ENCODE measurements at places on chromosomes 5 and 9.

DNA sequence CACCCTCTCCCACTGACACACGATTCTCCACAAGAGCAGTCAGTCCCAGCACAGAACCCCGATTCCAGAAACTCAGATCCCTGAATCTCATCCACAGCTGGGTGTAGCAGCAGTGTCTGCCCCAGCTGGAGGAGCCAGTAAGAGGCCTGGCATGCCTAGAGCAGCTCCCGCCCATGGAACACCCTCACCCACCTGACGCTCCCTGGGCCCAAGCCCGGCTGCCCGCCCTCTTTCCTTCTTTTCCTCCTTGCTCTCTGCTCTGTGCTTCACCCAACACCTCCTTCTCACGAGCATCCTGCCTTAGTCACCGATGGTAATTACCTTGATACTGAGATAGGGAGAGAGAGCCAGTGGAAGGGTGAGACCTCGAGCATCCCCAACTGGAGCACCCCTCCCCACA, 8.7 kb downstream of the PCDH1 start:
- no peak for DNase-seq

DNA sequence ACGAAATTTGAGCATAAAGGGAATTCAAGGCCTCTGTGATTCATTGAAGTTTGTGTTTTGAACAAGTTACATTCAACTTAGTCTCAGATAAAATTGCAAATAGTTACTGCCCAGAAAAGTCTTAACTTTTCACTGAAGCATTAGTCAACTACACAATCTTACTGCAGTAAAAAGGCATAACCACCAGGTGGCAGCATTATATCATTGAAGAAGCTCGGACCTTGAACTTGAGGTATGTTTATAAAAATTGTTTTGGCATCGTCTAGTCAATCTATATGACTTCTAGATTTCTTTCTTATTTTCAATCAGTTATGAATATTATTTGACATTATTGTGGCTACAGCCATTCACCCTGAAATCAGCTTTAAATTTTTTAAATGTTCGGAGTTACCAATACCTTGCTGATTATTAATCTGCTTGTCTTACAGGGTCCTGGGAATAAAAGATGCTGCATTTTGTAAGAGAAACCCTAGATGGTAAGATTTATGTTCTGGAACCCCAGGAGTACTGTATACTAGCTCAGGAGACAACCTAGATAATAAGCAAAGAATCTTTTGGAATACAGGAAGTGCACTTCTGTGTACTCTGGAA, 83.9 kb upstream of the GRAMD2B start:
- no peak for DNase-seq

DNA sequence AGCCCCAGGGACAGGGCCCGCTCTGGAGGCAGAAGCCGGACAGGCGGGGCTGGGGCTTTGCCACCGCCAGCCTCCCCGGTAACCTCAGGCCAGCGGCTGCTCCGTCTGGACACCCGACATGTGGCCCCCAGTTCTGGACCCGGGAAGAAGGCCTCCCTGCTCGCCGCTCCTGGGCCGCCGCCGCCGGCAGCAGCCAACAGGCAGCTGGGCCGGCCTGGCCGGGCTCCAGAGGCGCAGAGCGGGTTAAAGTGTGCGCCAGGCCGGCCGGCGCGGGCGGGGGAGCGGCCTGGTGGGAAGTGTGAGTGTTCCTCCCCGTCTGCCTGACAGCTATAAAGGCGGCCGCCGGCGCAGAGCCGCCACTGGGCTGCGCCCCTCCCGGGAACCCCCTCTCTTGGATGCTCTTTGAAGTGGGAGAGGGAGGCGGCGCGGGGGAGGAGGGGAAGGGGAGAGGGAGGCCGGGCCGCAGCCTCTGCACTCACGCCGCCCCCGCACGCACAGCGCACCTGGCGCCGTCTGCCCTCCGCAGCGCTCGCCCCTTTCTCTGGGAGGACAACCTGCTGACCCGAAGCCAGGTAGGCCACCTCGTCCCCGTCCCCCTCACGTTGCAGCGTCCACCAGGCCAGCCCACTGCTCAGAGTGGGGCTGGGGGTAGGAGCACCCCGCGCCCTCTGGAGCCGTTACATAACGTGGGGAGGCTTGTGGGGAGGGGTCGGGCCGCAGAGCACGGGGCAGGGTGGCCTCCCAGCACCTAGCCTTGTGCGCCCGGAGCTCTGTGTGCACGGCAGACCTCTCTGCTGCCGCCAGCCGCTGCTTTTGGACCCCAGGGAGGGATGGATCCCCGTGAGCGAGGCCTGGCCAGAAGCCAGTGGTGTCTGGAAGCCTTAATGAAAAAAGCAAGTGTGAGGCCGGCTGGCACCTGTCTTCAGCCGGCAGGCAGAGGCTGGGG, at the start of gene ADAMTSL2:
Gene ADAMTSL2 (plus strand): TSS at position 359 of the 946 bp plus-strand sequence. CDS start 2,009 bp downstream, outside the sequence.
- peak; percentile 64 for DNase-seq

DNA sequence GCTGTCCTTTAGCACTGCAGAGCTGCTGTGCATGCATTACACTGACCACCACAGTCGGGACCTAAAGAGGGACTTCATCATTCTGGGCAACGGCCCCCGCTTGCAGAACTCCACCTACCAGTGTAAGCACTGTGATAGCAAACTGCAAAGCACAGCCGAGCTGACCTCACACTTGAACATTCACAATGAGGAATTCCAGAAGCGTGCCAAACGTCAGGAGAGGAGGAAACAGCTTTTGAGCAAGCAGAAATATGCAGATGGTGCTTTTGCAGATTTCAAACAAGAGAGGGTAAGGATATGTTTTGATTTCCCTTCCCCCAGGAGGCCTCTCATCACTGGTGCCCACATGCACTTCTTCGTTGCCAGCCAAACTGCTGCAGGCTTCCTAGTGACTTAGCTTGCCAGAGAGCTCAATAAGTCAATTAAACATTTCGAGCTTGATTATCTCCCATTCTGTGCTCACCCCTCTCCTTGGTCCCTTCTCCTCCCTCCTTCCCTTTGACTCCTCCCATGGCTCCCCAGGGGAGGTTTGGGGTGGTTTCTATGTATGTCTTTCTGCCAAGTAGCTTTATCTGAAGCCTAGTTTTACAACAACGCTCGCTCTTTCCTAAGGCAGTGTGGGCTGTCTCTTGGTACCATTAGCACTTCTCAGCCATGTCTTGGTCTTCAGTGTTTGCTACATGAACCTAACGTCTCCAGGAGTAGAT, 66.7 kb downstream of the ZNF462 start:
- DNase-seq = no peak

DNA sequence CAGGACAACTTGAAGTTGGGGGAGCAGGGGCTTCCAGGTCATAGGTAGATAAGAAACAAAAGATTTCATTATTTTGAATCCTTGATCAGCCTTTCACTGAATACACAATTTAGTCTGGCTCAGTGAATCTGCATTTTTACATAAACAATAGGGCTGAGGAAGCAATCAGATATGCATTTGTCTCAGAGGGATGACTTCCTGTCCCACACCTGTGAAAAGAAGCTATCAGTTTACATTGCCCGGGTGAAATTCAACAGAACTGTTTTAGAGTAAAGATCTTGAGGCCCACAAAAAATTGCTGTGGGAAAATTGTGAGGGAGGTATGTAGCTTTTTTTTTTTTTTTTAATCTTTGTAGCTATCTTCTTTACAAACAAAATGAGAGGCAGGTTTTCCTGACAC, 38.3 kb downstream of the DNAJB5 start:
- no peak for DNase-seq

DNA sequence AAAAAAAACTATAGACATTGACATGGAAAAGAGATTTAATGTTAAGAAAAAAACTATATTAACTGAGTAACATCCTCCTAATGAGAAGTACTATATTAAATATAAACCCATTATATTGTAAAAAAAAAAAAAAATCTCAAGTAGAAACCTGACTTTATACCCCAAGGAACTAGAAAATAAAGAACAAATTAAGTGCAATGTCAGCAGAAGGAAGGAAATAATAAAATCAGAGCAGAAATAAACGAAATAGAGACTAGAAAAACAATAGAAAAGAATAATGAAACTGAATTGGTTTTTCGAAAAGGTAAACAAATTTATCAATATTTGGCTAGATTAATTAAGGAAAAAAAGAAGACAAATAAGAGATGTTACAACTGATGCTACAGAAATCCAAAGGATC, 329.1 kb upstream of the ZNF608 start:
- DNase-seq = no peak

- no peak for DNase-seq
Observed at GRCh38 chr5:111952555-111952954, 195.6 kb upstream of the NREP start.

DNA sequence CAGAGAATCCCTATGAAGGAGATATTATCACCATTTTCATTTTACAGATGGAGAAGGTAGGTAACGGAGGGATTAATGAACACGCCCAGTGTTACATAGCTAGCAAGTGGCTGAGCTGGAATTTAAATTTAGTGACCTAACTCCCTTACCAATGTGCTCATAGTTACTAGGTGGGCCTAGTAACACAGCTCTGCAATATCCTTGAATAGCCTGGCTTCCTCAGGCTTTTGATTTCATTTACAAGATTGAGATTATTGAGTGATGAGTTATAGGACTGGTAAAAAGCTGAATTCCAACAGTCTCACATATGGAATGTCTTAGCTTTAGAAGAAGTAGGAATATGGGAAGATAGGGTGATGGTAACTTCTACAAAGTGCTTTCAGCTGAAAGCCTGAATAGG, 336.3 kb upstream of the KIF2A start:
- DNase-seq = no peak

DNA sequence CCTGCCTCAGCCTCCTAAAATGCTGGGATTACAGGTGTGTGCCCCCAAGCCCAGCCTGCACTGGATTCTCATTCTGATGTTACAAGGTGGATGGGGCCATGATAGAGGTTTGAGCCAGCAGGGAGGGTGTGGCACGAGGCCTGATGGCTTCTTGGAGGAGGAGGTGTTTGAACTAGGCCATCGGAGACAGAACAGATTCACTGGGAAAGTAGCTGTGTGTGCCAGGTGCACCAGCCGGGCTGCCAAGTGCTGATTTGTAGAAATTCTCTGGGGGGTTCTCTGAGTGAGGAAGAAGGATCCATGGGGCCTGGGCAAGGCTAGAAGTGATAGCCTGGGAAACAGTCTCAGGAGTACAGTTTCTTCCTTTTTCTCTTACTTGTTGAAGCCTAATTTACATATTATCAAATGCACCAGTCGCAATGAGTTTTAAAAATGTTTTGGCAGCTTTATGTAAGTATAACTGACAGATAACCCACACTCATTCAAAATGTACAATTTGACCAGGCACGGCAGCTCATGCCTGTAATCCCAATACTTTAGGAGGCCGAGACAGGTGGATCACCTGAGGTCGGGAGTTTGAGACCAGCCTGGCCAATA, 31.1 kb upstream of the STXBP1 start:
- DNase-seq = no peak

GRCh38 chr5:115179394-115180164, 9.9 kb upstream of the TRIM36 start:
- DNase-seq = peak; percentile 24

DNA sequence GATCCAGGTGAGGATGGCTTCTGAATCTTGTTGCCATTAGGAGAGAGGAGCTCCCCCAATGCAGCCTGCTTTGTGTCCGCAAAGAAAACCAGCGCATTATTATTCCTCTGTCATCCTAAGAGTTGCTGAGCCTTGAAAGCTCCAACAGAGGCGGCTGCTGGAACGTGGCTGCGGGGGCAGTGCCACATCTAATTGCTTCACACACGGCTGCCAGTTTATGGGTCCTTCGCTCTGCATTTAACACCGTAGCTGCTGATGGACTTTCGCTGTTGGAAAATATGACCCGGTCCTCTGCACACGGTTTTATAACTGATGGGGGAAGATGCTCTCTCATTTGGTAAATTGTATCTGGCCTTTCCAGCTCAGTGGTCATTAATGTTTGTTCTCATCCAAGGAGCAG, 38.0 kb downstream of the ZNF622 start:
- no peak for DNase-seq

DNA sequence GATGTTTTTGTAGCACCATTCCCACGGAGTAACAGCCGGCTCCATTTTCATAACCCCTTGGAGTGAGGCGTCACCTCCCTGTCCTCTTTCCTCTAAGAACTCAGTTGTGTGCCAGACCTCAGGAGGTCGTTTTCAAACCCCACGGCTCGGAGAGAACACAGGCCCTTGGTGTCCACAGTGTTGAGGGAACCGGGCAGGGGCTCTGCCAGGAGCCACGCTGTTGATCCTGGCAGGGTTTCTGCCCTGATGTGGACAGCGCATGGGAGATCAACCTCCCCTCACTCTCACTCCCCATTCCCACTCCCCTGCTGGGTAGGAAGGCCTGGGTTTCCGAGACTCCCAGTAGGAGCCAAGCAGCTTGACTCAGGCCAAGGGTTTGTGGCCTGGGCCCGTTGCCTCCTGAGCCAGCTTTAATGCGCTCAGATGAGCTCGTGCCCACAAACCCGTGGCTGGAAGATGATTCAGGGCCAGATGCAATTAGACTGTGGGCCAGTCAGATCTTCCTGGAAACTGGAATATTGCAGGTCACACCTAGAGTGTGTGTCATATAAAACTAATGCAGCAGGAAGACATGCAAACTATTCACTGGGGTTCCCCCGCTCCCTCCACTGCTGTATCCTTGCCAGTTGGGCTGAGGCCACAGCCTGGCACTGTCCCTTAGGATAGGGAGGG, 133.4 kb downstream of the SLC12A2 start:
- no peak for DNase-seq

GRCh38 chr5:65394087-65394486, 87.6 kb downstream of the ADAMTS6 start:
- no peak for DNase-seq

DNA sequence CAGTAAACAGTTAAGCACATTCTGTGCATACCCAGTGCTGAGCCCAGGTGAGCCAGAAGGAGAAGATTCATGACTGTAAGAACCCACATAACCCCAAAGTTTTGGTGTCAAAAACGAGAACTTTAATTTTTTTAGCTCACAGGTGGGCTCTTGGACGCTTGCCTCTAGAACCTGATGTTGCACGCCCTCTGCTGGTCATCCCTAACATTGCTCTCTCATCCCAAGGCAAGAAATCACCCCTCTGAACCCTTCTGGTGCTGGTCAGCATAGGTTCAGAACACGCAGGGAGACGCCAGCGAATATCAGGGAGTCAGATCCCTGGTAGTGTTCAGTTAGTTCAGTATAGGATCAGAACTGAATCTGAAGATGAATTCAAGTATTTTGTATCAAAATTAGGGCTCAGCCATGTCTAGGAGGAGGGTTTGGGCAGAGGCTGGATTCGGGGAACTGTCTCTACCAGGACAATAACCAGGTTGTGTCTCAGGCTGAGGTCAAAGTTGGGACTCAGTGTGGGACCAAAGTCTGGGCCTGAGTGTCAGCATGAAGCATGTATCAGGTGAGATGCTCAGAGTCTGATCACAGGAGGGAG, 4.1 kb upstream of the DNAJB5 start:
- DNase-seq = peak; percentile 45

- no peak for DNase-seq
Observed at GRCh38 chr5:170611449-170612090, 107.8 kb downstream of the KCNIP1 start.

GRCh38 chr5:102801371-102801770, 46.3 kb downstream of the PAM start:
- DNase-seq = no peak

Measured in activated T-cell treated with anti-CD3 and anti-CD28 coated beads, Interleukin-2, amount 50 U/mL, for 1 hour (primary cell).